ENCODE measurements at places on chromosomes 12 and 14.

GRCh38 chr14:32542507-32542906, 213.4 kb downstream of the AKAP6 start:
- DNase-seq: no peak

DNA sequence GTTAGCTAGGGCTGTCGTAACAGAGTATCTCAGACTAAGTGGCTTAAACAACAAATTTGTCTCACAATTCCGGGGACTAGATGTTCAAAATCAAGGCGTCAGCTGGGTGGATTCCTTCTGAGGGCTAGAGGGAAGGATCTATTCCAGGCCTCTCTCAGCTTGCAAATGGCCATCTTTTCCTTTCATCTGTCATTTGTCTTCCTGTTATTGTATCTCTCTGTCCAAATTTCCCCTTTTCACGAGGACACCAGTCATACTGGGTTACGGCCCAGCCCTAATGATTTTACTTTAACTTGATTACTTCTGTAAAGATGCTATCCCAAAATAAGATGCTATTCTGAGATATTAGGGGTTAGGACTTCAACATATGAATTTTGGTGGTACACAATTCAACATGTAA, 119.0 kb upstream of the CPSF6 start:
- DNase-seq: no peak

- DNase-seq: no peak
Observed at GRCh38 chr12:20507711-20508110, 139.4 kb downstream of the PDE3A start.

DNA sequence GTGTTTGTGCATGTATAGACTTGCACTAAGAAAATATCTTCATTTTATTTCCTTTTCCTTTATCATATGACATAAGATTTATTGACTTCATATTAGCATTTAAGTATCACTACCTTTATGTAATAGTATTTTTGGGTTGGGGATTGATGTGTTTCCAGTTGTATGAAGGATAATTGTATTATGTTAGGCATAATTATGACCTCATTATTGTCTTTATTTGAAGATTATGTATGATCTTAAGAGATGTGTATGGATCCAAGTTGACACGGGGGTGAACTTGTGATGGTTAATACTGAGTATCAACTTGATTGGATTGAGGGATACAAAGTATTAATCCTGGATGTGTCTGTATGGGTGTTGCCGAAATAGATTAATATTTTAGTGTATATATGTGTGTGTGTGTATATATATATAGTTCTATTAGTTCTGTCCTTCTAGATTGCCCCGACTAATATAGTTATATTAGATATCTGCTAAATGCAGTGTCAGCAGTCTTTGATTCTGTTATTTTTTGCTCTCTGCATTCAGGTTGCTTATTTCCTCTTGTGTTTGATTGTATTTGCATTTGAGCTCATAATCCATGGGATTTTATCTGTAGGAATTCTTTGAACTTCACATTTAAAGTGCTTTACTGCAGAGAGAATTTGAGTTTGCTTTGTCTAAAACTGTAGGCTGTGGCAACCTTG, 211.0 kb downstream of the TMEM117 start:
- no peak for DNase-seq

GRCh38 chr12:110565894-110566871, 16.9 kb downstream of the PPTC7 start:
- no peak for DNase-seq

- no peak for DNase-seq
Observed at GRCh38 chr12:107360033-107360432, 266.7 kb upstream of the CRY1 start.

DNA sequence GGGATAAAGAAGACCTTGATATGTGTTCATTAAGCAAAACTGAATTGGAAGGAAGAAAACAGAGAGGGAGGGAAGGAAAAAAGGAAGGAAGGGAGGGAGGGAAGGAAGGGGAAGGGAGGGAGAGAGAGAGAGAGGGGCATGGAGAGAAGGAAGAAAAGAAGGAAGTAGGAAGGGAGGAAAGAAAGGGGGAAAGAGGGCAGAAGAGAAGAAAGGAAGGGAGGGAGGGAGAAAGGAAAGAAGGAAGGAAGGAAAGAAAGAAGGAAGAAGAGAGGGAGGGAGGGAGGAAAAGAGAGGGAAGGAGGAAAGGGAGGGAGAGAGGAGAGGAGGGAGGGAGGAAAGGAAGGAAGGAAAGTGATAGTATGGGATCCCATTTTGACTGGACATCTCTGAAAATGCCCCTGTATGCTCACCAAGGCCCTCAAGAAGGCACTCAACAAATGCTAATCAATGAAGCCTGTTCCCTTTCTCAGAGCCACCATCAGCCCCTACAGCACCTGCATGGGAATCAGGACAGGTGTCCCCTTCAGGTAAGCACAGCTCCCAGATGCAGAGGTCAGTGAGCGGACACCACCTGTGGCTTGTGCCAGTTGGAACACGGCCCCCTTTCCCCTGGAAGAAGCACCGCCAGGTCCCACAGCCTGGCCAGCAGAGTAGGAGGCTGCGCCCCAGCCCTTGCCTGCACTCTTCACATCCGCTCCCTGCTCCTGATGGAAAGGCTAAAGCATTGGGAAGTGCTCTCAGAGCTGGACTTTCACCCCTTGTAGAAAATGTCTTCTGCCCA, 161.4 kb upstream of the DIO3 start:
- DNase-seq: no peak

DNA sequence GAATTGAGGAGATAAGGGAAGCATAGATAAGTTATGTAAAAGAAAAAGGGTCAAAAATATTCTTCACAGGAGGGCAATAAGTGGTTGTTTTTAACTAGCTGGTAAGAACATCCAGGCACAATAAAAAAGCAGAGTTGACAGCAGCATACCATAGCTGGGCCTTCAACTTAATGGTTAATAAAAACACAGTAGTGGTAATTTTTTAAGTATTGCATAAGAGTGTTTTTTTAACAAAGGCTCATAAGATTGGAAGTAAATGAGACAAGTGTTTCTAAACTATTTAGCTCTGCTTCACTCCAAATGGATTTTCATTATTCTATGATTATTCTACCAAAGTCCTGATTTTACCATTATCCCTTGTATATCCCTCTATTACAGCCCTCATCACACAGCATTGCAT, 140.1 kb upstream of the TSPAN8 start:
- no peak for DNase-seq

DNA sequence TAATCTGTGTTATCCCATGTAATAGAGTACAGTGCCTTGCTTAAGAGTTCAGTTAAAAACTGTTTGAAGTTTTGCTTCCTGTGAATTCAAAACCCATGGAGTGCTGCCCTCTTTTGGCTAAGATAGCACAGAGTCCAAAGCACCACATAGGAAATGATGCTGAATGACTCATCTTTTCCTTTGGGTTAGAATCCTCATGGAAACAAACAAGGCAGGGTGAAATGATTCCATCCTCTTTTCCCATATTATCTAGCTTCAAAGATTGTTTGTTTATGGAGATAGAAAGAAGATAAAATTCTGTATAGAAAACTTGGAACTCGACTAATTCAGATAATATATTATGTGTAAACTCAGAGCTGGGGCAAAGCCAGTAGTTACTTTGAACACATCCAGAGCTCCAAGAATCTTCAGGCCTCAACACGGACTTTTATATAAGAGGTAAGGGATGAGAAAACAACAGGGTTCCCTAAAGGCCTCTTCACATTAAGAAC, 87.4 kb downstream of the OTOGL start:
- no peak for DNase-seq

- no peak for DNase-seq
Observed at GRCh38 chr12:52407918-52408317, 1.8 kb upstream of the KRT82 start.

DNA sequence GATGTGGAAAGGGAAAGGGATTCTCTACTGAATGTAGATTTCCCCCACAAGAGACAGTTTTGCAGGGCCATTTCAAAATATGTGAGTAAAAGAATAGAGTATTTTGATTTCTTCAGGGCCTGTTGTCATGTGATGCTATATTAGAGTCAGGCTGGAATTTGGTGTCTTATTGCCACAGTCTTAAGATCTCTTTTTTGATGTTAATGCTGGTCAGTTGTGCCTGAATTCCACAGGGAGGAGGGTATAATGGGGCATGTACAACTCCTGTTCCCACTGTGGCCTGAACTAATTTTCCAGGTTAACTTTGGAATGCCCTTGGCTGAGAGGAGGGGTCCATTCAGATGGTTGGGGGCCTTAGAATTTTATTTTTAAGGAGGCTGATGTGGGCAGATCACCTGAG, 111.0 kb upstream of the MAX start:
- no peak for DNase-seq

DNA sequence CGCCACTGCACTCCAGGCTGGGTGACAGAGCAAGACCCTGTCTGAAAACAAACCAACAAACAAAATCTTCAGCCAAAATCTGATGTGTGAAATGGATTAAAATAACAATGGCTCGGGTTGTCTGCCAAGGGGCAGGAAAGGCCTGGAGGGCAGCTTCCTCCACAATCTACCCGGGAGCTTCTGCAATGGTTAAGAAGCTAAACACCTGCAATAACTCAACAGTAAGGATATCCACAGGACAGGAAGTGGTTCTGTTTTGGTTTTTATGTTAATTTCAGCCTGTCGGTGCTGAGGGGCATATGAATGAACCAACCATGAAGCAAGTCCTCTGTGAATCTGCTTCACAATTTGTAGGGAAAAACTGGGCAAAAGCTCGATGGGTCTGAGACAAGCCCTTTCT, 34.4 kb downstream of the RAD52 start:
- no peak for DNase-seq

DNA sequence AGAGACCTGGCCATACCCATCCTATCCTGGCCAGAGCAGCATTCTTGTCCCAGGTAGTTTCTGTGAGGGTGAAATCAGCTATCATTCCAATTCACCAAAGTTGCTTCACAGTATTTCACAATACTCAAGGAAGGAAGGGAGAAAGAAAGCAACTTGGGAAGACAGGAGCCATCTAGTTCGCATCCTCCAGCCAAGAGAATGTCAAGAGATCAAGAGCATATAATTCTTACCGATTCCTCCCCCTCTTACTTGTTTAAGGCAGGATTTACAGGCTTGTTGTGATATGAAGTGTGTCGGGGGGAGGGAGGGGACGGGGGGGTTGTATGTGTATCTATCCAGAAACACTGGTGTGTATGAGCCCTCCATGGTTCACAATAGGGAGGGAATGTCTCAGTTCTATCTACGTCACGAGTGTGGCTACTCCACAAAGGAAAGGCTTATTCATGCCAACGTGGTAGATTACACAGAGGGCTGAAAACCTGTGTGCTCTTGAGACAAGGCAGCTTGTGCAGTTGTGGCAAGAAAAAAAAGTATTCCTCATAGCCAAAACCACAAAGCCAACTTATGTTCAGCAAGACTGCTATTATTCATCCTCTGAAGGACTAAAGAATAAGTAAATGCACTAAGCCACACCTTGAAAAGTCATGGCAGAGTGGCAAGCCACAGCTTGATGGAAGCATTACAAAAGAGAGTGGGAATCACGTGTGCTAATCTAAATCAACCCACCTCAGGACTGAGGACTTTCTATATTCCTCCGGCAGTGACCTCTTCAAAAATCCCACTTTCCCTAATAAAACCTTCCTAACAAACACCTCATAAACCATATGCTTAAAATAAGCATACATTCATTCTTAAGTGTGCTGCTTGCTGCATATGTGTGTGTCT, 35.0 kb downstream of the CORO1C start:
- no peak for DNase-seq

GRCh38 chr12:47845081-47845480, 25.4 kb upstream of the HDAC7 start:
- DNase-seq: no peak
